ENCODE measurements at places on chromosomes 5 and 9.

- no peak for DNase-seq
Observed at GRCh38 chr5:95712347-95712958, 18.7 kb upstream of the RHOBTB3 start.

GRCh38 chr5:76154009-76154690, 71.0 kb downstream of the SV2C start:
- DNase-seq, result no peak

DNA sequence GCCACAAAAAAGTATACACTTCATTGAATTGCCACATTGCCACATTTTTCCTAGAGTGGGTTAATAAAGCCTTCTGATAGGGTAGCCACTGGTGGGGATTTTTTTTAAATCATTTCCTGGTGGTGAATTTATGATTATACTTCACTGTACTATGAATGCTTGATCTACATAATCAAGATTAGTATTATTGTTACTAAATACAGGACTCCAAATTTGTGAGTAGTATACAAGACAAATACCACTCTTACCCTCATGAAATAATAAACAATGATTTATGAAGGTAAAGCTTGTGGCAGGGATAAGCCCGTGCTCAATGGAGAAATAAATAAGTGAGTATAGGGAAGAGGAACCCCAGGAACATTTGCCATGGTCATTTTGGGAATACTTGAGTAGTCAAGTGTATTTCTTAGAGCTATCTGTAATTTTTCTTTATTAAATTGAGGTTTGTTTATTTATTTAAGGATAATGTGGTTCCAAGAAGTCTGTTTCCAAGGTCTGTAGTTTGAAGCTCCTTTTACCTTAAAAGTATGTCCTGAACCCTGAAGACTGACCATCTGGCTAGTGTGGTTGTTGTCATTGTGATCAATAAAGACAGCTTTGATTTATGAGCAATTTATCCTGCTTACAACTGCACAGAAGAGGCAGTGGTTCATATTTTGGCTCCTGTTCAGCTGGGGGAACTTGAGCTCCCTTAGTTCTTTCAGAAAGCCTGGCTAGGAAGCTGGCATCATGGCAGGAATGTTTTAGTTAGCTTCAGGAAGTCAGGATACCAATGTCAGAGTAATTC, 118.6 kb downstream of the ZSWIM6 start:
- DNase-seq, result peak; percentile 26

- DNase-seq, result no peak
Observed at GRCh38 chr5:30069441-30070263, 1123.8 kb upstream of the CDH6 start.

GRCh38 chr5:131488463-131488862, 146.6 kb downstream of the RAPGEF6 start:
- DNase-seq, result no peak

- no peak for DNase-seq
Observed at GRCh38 chr9:122252796-122253195, 11.8 kb downstream of the RBM18 start.
